ENCODE measurements at places on chromosomes 16 and 17.

DNA sequence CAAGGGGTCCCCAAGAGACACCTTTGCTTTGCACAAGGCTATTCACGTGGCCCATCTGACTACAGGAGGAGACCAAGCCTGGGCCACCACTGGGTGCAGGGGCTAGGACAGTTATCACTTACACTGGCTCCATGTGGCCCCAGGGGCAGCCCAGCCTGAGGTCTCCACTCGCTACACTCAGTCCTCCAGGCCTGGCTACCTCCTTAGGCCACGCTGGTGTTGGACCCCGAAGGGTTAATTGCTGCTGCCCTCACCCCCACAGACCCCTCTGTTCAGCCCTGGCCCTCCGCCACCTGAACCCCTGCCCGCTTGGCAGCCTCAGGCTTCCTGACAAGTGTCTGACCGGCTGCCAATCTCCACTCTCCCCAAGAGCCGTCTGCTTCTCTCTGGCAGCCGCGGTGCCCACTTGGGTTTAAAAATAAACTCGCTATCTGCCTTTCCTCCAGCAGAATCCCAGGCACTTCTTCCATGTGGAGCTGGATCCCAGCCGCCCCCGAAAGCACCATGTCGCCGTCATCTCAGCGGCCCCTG lies 27.8 kb downstream of the ADAM11 start:
- no peak for DNase-seq

DNA sequence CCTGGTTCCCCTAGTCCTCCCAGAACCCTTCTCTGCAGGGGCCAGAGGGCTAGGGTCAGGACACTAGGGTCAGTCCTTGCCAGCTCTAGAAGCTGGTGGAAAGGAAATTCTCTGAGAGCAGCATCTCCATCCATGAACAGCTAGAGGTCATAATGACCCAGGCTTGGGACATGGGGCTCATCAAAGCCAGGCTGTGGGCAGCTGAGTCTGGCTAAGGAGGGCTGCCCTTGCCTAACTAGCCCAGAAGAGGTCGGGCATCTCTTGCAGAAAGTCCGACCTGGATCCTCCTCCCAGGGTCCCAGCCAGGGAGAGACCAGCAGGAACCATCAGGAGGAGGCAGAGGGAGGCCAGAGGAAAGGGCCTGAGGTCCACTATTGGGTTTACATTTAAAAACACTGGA lies 4.3 kb downstream of the MPO start:
- DNase-seq = no peak

GRCh38 chr17:65409381-65409780 lies 152.1 kb downstream of the AXIN2 start:
- DNase-seq = no peak

GRCh38 chr16:81369888-81370504 lies 55.2 kb downstream of the GAN start:
- DNase-seq = no peak

DNA sequence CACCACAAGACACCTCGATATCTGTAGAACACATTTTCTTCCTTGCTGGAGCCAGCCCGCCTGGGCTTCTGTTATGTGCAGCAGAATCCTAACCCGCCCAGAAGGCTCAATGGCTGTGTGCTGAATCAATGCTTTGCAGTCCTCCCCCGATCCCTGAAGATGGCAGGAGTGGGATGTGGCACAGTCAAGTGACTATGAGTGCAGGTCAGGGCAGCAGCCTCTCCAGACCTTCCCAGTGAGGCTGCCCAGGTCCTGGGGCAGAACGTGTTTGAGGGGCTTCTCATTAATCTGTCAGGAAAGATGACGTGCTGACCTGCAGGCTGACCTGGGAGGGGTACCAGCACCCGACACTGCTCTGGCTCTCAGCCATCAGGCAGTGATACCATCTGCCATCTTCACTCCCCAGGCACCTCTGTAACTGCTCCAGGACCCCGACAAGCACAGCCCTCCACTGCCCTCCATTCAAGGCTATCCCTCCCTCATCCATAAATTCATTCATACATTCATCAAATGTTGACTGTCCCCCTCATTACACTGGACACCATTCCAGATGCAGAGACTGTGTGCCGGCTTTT lies 35.2 kb downstream of the LRRC75A start:
- no peak for DNase-seq

GRCh38 chr16:35182043-35182677 lies 1722.7 kb downstream of the TP53TG3F start:
- no peak for DNase-seq

- no peak for DNase-seq
These were observed 27.2 kb downstream of the ARHGAP27 start for GRCh38 chr17:45405250-45406086.

GRCh38 chr16:86734543-86735460 lies 156.5 kb downstream of the FOXL1 start:
- no peak for DNase-seq

GRCh38 chr17:69535016-69535570 lies 120.6 kb downstream of the MAP2K6 start:
- no peak for DNase-seq

GRCh38 chr17:29412780-29413565 lies 22.8 kb downstream of the TAOK1 start:
- no peak for DNase-seq

DNA sequence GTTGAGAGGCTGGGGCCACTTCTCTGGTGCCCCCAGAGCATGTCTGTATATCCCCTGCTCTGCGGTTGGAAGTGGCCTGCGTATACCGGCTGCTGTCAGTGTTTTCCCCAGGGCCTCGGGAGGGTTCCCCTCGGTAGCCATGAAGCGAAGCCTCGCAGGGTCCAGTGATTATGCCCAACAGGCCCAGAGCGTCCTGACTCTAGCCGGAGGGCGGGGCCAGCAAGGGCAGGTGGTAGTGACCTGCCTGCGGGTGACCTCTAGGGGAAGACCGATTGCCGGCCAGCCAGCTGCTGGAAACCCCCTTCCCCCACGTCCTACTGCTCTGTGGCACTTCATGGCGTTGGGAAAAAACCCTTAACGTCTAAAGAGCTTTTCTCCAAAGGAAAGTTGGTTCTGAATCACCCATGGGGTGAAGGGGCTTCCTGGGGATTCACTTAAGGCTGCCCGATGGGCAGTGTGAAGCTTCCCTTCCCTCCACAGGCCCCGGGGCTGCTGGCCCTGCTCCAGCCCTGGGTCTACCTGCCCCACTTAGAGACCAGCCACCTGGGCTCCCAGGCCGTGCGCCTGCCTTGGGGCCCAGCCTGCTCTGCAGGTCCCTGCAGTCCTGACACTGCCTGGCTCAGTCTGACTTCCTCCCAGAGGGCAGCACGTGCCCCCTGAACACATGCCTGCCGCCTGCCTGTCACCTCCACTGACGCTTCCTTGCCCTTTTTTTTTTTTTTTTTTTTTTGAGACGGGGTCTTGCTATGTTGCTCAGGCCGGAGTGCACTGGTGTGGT lies 72.8 kb downstream of the SOCS1 start:
- no peak for DNase-seq

DNA sequence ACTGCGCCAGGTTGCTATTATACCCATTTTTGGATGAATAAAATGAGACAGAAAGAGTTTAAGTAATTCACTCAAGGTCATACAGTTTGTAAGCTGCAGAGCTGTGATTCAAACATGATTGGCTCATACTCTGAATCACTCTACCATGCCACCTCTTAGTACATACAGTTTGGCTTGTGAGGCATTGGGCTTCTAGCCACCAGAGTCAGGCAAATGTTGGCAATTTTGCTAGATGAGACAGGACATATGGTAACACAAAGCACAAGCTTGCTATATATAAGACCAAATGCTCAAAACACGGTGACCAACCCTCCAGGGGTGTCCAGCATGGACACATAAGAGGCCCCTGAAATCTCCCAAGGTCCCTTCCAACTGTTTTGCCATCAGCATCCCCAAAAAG lies 236.0 kb upstream of the IRX5 start:
- no peak for DNase-seq

- DNase-seq = no peak
These were observed 20.6 kb downstream of the ADORA2B start for GRCh38 chr17:15965528-15965927.

- DNase-seq = no peak
These were observed 34.6 kb downstream of the PDIA2 start for GRCh38 chr16:317583-317982.

DNA sequence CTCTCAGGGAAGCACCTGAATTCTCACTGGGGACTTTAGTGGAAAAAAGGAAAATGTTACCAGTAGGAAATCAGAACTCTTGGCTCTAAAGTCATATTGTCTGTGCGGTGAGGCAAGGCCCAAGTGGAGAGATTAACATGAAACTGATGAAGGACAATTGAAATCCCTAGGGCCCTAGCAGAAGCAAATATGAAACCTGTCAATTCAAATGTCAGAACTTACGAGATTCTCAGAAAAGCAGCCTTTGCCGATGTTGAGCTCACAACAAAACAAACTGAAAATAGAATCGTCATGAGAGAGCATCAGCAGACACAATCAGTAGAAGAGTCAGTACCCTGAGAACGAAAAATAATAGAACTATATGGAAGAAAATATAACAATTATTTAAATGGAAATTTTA lies 108.8 kb downstream of the ELAC2 start:
- DNase-seq = no peak

DNA sequence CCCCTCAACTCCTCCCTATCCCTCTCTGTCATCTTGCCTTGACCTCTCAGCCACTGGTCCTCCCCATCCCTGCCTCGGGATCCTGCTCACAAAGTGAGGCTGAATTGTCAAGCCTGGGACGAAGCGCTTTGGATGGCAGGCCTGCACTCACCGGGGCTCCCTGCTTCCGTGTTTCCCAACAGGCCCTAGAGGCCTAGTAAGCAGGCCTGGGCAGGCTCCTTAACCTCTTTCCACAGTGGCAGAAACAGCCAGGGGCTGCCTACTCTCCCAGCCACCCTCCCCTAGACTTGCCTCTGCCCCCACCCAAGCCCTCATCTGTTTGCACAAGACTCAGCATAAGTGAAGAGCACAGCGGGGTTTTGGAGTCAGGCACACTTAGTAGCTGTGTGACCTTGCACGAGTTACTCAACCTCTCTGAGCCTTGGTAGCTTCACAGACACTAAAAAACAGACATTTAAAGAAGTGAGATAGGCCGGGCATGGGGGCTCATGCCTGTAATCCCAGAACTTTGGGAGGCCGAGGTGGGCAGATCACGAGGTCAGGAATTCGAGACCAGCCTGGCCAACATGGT lies 5.0 kb upstream of the FADS6 start:
- DNase-seq = no peak

DNA sequence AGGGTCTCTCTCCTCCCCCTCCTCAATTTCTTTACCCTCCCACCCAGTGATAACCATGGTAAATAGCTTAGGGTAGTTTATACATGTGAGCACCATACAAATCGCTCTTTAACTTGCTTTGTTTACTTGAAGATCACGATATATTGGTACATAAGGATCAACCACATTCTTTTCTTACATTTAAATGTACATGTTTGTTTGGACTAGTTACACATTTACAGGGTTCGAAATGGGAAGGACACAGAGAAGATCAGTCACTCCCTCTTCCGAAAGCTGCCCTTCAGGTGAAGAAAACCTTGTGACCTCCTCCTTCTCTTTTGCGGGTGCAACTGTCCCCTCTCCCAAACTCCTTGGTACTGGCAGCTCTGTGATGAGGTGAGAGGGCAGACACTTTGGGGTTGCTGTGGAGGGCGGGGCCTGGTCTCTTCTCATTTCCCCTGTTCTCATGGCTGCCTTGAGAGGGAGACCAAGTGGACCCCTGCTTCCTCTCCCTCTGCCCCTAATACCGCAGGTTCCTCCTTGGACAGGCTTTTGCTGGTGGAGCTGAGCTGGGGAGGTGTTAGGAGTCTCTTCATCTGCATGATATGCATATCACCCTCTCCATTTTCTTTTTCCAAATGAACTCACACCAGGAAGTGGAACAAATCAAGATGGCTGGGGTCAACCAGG lies 4.7 kb upstream of the PIK3R6 start:
- DNase-seq = no peak

- no peak for DNase-seq
These were observed 832.3 kb upstream of the GOT2 start for GRCh38 chr16:59566446-59566845.

GRCh38 chr17:38603786-38604478 lies 1.8 kb downstream of the SRCIN1 start:
- no peak for DNase-seq

GRCh38 chr17:19248151-19248927 lies 11.2 kb downstream of the EPN2 start:
- DNase-seq = no peak

DNA sequence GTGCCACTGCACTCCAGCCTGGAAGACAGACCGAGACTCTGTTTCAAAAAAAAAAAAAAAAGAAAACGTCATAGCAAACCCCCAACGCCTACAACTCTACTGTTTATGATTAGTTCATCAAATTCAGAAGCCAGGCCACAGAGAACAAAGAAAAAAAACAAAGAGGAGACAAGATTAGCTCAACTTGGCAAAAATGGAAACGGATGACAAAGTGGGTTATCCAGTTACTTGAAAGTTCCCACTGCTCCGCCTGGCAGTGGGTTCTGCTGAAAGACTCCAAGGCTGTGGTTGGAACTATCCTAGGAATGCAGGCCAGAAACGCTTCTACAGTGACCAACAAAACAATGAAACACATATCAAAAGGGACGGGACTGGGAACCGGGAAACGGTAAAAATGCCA lies 53.1 kb downstream of the MRM3 start:
- DNase-seq = no peak

- DNase-seq = no peak
These were observed 8.8 kb downstream of the CTRB2 start for GRCh38 chr16:75198135-75198600.

GRCh38 chr16:9039210-9039609 lies 52.2 kb upstream of the HAPSTR1 start:
- DNase-seq = no peak

DNA sequence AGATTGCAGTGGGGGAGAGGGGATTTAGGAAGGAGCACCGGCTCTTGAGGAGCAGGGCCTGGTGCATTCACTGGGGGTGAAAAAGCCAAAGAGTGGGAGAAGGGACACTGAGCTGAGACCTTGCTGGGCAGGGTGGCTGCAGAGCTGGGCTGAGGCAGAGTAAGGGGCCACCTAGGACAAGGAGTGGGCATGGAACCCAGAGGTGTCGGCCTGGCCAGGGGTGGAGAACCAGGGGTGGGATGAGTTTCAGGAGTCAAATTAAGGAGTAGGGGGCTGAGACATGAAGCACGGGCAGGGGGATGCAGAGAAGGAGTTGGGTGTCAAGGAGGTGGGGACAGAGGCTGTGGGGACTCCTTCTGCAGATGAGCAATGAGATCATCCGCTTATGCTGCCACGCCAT lies 20.1 kb downstream of the DNAH2 start:
- DNase-seq = no peak

- DNase-seq = no peak
These were observed 21.6 kb upstream of the ZNF750 start for GRCh38 chr17:82861393-82861775.

DNA sequence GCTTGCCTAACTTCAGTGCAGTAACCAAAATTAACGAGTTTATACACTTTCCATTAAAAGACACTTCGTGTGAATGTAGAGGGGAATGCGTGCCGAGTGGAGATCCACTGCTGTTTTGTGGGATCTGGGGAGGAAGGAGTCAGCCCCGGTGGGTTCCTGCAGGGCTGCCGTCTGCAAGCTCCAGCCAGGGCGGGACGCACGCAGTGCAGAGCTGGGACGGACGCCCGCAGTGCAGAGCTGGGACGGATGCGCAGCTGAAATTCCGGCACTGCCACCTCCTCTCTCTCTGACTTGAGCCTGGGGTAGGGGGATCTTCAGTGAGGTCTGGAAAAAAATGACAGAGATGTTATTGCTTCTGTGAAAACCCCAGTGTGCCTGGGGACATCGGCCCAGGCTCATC lies 16.5 kb upstream of the ZC3H18 start:
- DNase-seq = no peak

GRCh38 chr17:69335058-69335457 lies 8.1 kb upstream of the ABCA5 start:
- no peak for DNase-seq

- no peak for DNase-seq
These were observed 32.6 kb downstream of the PPL start for GRCh38 chr16:4904108-4904941.
